ENCODE measurements at places on chromosomes 2 and 18. TPM values are rescaled to one million over a fixed set of nuclear protein-coding genes. Genes with fewer than 3 reads are reported as not detected.

Gene SERTAD2
- 19.2 TPM for total RNA-seq

Gene DSEL
- total RNA-seq = 7.6 TPM

Gene CCDC85A
- 4.7 TPM for total RNA-seq

Gene TMEM198
- total RNA-seq = 1.5 TPM

Gene C2orf92
- total RNA-seq = 11.0 TPM

Gene ASB18
- not detected for total RNA-seq

Gene C2orf80
- not detected for total RNA-seq

Gene DSG1
- total RNA-seq = 122 TPM

Gene STPG4
- total RNA-seq = 2.9 TPM

Gene NEUROD1
- not detected for total RNA-seq

DNA sequence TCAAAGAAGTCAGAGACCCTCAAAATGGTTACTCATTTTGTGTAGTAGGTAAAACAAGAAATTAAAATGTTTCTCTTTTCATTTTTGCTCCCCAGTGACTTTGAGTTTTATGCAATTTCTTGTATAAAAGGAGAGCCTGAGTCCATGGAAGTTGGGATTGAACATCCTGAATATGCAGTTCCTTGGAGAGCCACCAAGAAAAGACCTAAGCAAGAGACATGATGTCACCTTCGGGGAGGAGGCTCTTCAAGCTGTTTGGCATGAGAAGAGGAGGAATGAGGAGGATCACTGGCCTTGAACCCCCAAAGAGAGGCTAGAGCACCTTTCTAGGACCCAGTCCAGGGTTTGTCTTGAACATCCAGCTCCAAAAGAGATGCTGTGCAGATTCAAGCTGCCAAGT lies 83.5 kb upstream of the STPG4 start:
- DNase-seq = no peak

DNA sequence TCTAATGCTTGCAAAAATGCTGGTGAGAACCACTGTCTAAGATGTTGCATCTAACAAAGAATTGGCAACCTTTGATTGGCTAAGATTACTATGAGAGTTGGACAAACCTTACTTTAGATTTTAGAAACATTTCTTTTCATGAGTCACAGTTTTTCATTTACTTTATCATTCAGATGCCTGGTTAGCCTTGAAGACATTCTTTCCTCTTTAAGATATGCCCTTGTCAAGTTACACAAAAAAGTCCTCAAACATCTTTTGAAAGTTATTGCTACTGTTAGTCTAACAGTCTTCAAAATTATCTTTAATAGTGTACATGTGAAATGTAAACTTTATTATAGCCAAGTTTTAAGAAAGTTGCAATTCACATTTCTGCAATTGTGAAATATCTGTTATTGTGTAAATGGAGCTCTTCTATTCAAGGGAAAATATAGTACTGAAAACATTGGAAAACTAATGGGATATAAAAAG lies 276.3 kb downstream of the RND3 start:
- no peak for DNase-seq

GRCh38 chr2:185738679-185739472 lies at the start of gene FSIP2:
TSS of gene FSIP2 (plus strand) at chr2:185738804. CDS start at chr2:185738895, 91 bp downstream.
- no peak for DNase-seq

- no peak for DNase-seq
Measured at GRCh38 chr2:176577054-176577453, 307.8 kb downstream of the MTX2 start.

GRCh38 chr2:200966770-200967169 lies 3.3 kb upstream of the ORC2 start:
- no peak for DNase-seq

GRCh38 chr2:226845386-226846116 lies 9.7 kb downstream of the RHBDD1 start:
- DNase-seq = no peak

DNA sequence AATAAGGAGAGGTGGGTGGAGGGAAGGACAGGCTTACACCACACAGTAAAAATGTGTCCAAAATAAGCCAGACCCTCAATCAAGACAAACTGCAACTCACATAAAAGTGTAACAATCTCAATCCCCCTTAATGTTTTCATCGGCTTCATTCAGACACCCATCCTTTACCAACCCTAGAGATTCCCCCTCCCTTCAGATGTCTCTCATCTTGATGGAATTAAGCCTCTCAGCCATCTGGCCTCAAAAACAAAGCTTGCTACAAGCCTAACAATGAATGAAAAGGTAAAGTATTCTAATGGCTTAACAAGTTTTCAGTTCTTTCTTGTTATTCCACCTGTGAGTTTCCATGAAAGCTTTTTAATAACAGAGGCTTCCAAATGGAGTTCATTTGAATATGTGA lies 5.2 kb downstream of the RTTN start:
- DNase-seq = no peak

GRCh38 chr2:177554365-177554764 lies 161.8 kb downstream of the AGPS start:
- no peak for DNase-seq

- no peak for DNase-seq
Measured at GRCh38 chr2:119772128-119772527, 12.4 kb downstream of the PTPN4 start.

GRCh38 chr2:40511661-40512213 lies 59.8 kb upstream of the SLC8A1 start:
- no peak for DNase-seq

GRCh38 chr2:218981881-218982585 lies 3.0 kb downstream of the FEV start:
- no peak for DNase-seq

GRCh38 chr2:219446101-219446504 lies 11.5 kb downstream of the SPEG start:
- no peak for DNase-seq

DNA sequence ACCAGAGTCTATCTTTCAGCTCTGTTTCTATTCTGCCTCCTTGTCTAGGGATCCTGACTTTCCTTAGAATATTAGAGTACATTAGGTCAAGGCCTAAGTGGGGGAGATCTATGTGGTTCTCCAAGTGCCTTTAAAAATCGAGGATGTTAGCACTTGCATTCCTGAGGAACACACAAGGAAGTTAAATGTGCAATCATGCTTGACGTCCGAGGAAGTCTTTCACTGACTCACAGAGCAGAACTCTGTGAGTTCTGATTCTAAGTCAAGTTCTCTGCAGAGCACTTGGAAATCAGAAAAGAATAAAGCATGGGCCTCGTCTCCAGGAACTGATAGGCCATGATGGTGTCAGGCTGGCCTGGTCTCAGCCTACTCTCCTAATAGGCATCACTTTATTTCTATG lies 17.2 kb downstream of the FHOD3 start:
- DNase-seq = no peak

- no peak for DNase-seq
Measured at GRCh38 chr18:76446321-76447257, 48.5 kb downstream of the ZNF516 start.

- no peak for DNase-seq
Measured at GRCh38 chr2:128598862-128599441, 280.3 kb upstream of the HS6ST1 start.

GRCh38 chr2:233213975-233214374 lies 37.5 kb upstream of the ATG16L1 start:
- DNase-seq = no peak

GRCh38 chr2:232748038-232748437 lies 28.3 kb downstream of the KCNJ13 start:
- DNase-seq = no peak

DNA sequence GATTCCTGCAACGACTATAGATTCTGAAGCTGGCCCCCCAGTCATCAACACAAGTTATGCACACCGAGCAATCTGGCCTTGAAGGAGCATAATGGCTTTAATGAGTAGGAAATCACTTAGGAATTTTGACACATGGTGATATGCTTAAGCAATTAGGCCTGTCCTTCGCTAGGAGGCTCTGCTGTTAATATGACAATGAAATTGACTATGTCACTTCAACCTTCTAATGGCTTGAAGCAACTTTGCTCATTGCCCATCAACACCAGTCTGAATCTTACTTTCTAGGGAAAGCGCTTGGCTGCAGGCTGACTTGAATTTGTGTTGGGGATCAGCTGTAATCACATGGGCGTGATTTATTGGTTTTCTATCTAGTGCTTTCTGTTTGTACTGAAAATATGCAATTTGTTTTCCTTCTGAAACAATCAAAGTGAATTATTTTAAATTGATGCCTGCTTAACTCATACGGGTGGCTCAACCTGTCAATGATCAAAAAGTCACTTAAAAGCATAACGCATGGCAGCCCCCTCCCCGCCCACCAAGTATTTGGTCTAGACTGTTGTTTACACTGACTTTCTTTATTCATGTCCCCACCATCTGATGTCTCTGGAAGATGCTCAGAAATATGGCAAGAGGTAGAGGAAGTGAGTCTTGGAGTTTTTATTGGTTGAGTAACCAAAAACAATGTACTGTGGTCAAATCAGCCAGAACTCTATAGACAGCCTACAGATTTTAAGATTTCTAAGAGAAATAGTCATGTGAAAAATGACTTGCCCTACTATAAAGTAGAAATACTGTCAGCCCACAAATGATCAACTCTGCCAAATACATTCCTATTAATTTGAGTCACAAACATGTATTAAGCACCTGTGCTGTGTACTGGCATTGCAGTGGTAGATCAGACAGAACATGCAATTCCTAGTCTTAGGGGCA lies 344.9 kb downstream of the RBM43 start:
- DNase-seq = no peak

GRCh38 chr2:143802871-143803650 lies 673.8 kb downstream of the ARHGAP15 start:
- no peak for DNase-seq

- no peak for DNase-seq
Measured at GRCh38 chr18:39841482-39842365, 2113.3 kb upstream of the PIK3C3 start.

DNA sequence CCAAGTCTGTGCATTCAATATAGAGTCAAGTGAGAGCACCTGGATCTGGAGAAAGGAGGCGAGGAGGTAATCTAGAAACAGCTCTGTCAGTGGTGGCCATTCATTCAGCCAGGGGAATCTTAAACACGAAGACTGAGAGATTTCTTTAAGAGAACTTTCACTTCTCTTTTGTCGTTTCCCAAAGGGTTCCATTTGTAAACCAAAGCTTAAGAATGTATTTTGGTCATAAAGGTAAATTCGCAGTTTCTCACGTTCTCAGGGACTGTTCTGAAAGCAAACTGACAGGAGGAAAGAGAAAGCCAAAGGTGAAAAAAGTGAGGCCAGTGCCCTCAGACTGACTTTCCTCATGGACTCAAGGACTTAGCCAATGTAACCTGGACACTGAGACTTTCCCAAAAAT lies 513.5 kb downstream of the CMPK2 start:
- DNase-seq = no peak

GRCh38 chr2:73285159-73285739 lies 971 bp upstream of the FBXO41 start:
- no peak for DNase-seq

DNA sequence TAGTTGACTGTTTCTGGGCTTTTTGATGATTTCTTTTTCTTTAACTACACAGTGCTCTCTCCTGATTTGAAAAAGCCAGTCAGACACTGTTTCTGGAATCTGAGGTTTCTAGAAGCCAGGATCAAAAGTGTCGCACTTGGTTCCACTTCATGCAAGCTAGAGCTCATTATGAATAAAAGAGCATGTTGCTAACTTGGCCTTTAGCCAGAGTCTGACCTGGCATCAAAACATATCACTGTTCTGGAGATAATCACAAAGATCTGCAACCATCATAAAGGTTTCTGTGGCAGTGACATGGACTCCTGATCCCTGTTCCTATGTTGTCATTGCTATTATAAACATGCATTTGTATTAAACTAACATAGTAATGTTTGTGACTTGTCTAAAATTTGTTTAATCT lies 76.1 kb upstream of the MAPRE2 start:
- DNase-seq = no peak

DNA sequence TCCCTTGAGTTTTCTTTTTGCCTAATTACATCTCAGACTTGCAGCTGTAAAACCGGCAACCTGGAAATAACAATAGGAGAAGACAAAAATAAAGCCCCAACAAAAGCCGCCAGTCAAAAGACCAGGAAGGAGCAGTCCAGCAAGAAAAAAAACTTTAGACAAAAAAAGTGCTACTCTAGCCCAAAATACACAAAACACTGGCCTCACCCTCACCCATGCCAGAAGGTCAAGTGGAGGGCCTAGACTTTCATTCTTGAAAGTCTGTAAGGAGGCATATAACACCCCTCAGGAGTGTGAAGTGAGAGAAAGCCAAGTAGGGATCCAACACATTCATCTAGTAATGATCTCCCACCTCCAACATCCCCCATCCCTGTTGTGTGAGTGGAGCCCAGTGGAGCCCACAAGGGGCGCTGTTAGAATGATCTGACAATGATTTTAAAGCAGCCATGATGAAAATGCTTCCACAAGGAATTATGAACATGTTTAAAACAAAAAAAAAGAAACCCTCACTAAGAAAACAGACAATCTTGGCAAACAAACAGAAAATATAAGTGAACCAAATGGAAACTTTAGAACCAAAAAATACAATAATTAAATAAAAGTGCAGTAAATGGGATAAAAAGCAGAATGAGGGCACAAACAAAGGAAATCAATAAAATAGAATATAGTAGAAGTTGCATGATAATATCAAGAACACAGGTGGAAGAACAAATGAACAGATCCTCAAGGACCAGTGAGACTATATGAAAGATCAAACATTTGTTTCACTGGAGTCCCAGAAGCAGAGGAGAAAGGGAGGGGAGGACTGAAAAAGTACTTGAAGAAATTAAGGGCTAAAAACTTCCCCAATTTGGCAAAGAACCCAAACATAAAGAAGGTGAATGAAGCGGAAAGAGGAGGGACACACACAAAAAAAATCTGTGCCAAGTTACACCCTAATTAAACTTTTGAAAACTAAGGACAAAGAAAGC lies 23.9 kb downstream of the SESTD1 start:
- no peak for DNase-seq

DNA sequence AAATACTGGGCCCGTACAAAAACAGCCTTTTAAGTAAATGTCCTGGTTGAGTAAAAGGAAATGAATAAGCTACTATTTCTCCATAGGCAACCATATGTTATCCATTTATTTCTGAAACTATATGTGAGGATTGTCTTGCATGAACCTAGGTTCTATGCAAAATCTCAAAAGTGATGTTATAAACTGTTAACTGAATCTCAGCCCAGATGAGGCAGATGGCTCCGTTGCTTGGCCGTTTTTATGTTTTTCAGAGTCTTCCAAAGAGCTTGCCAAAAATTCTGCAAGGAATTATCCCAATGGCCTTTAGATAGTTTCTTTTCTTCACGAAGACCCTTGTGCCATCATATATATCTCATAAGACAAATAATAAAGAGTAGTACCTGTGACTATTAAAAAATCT lies 1669.5 kb upstream of the DDX18 start:
- DNase-seq = no peak

DNA sequence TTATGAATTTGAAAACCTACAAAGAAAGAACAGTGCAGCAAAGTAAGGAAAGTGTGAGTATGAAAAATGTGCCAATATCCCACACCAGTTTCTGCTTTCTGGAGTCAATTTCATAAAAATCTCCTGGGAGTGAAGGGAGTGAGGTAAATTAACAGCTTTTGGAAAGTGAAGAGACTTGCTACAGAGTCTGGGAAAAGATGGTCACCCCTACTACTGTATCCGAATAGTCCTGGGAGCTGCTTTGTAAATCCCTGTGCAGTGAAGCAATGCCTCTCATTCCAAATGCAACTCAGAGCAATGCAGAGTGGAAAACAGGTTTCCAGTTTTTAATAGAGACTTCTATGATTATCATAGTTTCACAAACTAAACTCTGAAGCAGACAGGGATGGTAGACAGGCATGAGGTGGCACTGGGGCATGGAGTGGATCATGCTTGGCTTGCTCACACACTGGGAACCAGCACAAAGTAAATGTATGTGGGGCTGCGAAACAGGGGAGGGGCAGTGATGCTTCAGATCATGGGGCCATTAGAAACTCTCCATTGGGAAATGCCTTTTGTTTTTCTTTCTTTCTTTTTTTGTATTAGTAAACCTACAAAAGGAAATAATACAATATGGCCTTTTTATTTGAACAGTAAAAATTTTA lies 10.6 kb downstream of the COL5A2 start:
- no peak for DNase-seq

Data from vagina (tissue), 2 donors.